NCI-H1105 (cell line): ENCODE measurements at places on chromosomes 12 and 14.

DNA sequence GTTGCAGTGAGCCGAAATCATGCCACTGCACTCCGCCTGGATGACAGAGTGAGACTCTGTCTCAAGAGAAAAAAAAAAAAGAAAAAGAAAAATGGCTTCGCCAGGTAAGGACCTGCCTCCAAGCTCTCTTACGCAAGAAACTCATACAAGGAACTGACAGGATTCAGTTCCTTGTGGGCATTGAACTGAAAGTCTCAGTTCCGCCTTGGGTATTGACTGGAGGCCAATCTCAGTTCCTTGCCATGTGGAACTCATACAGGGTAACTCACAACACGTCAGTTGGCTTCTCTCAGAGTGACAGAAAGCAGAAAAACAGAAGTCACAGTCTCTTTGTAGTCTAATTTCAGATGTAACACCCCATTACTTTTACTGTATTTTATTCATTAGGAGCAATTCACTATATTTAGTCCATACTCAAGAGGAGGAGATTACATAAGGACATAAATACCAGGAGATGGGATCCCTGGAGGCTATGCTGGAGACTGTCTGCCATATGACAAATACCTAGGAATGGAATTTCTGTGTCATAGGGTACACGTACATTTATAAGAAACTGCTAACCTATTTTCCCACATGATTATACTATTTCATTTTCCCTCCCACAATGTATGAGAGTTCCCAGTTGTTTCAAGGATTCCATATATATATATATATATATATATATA lies 11.4 kb upstream of the NOPCHAP1 start:
- DNase-seq: no peak

DNA sequence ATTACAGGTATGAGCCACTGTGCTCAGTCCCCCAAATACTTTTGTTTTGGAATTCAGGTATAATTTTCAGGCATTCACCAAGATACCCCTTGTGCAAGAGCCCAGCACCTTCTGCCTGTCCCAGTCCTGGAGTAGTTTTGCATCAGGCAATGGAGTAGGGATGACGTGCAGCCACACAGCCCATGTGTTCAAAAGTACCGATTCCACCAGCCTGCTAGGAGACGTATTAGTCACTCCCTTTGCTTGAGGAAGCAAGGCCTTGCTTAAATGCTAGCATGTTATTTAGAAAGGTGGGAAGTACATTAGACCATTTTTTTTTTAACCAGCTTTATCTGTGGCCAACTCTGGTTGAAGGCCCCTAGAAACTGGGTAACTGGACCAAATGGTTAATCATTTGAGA lies 15.0 kb upstream of the GALNT16 start:
- DNase-seq: no peak

- no peak for DNase-seq
Measured at GRCh38 chr14:93002851-93003298, 79.9 kb downstream of the CHGA start.

DNA sequence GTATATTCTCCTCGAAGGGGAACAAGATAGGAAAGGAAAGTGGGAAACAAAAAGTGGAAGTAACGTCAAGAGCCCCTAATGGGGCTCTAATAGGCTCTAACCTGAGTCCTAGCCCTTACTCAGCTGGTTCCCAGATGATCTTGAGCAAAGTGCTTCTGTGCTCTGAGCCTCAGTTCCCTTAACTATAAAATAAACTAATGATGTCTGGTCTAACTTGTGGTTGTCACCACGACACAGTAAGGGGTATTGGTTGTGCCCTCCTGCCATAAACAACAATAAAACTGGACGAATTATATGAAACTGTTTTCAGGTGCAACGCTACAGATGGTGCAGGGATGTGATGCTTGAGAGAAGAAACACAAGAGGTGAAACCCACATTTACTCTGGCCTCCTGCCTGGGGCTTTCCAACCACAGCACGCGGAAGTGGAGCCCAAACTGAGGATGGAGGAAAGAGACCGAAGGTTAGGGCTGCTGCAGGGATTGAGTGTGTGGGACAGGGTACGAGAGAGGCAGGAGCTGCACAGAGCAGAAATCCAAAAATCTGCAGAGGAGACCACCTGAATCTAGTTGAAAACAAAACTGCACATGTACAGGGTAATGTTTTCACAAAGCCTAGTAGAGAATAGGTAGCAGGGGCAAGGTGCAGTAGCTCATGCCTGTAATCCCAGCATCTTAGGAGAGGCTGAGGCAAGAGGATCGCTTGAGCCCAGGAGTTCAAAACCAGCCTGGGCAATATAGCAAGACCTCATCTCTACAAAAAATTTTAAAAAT lies 45.6 kb upstream of the BCL2L14 start:
- no peak for DNase-seq

DNA sequence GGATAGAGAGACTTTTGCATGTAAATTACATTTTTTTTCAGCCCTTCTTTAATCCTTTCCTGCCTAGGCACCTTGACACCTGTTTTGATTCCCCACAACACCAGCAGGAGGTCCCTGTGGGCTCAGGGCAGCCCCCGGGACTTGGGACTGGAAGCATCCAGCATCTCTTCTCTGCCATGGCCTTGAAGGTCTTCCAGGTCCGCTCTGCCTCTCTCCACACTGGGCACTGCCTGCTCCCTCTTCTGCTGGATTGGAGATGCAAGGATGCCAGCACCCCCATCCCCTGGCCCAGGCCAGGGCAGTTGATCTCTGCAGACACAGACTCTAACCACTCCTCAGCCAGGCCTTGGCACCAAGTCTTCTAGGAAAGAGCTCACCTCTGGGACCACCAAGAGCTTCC lies 134.5 kb upstream of the C14orf180 start:
- DNase-seq: no peak

GRCh38 chr12:132771126-132771838 lies 9.7 kb upstream of the ANKLE2 start:
- DNase-seq: no peak

GRCh38 chr12:132558861-132559623 lies 51.3 kb downstream of the LRCOL1 start:
- DNase-seq: no peak

GRCh38 chr12:45350861-45351260 lies 135.0 kb downstream of the ANO6 start:
- DNase-seq: no peak

DNA sequence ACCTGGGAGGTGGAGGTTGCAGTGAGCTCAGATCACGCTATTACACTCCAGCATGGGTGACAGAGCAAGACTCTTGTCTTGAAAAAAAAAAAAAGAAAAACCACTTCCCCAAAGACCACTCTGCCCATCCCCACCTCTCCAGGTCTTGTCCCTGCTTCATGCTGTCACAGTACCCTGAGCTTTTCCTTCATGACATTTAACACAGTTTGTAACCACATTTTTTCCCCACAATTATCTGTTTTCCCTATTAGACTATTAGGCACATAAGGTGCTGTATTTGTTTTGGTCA lies 6.9 kb downstream of the HECTD1 start:
- DNase-seq: no peak

GRCh38 chr14:74834692-74835392 lies 41.1 kb downstream of the PROX2 start:
- no peak for DNase-seq

- no peak for DNase-seq
Measured at GRCh38 chr14:64725879-64726584, 21.8 kb downstream of the PLEKHG3 start.

DNA sequence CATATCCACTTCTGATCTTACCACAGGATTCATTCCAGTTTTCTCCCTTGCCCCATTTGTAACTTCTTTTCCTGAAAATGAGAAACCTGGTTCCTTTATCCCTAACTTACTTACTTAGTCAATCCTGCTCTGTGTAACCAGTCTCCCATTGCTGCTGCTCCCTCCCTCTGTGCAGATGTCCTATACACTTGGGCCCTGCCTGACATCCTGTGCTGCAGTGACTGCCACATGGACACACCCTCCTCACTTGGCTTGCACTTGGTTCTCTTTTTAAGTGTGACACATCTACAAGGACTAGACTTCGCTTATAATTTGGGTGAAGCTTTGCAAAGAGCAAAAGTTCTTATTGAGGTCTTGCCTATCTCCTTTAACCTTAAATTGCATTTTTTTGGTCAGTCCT lies 51.4 kb downstream of the FGD4 start:
- DNase-seq: no peak

DNA sequence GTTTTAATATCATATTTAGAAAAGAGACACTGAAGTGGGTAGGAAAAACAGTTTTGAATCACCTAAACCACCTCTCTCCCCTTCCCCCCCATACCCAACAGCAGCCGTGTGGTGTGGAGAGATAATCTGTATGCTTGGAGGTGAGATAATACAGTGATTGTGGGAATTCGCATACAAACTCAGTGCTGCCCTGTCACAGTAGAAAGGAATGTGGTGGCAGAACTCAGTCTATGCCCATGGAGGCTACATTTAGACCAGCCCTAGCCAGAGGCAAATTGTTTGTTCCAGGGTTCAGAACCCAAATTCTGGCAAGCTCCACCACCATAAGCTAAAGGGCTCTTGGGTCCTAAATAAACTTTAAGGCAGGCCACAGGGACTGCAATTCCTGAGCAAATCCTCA lies 827.0 kb downstream of the C12orf50 start:
- no peak for DNase-seq

DNA sequence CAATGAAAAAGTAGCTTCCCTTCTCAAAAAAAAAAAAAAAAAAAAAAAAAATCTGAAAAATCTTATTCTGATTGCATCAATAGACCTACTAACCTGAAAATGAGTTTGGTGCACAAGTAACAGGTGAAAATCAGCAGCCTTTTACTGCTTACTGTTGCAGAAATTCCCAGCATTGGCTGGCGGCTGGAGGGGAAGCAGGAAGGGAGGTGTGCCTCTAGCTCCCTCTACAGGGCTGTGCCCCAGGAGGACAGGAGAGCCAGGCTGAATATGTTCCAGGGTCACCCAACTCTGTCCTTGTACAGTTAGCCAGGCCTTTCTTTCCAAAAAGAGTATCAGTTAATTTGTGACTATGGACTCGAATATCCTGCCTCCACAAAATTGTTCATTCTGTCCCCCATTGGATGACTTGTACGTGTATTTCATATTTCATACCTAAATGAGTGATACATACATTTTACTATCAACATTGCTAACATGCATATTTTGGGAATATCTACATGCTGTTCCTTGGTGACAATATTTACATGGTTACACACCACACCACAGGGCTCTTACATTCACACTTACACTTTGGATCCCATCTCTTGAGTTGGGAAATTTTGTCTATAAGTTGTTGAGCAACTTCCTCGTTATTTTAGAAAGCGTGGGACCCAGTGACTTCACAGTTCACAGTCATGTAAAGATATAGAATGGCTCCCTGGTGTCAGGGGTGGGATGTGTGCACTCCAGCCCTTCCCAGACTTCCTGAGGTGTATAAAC lies 124.8 kb downstream of the SAMD4A start:
- peak; percentile 43 for DNase-seq

- no peak for DNase-seq
Measured at GRCh38 chr12:118185602-118186397, 49.9 kb downstream of the PEBP1 start.

DNA sequence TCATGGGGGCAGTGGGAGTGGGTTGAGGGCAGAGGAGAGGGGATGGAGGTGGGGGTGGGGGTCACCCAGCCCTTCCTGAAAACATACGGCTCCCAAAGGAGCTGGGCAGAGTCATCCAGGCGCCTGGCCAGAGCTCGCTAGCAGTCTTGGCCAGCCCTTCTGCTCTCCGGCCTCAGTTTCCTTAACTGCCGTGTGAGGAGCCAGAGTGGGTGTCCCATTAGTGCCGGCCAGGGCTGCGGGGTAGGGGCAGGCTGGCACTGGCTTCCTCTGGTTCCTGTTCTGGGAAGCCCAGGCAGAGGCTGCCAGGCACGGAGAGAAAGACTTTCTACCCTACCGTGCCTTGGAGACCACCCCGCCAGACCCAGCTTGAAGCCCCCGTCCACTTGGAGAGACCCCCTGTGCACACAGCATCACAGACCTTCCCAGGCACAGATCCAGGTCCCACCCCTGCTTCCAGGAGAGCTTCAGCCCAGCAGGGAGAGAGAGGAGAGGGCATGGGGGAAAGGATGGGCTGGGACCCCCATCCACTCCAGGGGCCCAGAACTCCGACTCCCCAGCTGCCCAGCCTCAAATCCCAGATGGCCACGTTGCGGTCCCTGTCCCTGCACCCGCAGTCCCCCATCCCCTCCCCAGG lies 93.3 kb downstream of the RFLNA start:
- no peak for DNase-seq

GRCh38 chr12:84920331-84920730 lies 7.7 kb upstream of the SLC6A15 start:
- no peak for DNase-seq

- no peak for DNase-seq
Measured at GRCh38 chr14:81009346-81009745, 53.9 kb downstream of the TSHR start.

- DNase-seq: no peak
Measured at GRCh38 chr14:66508547-66508845, 549 bp downstream of the GPHN start.

DNA sequence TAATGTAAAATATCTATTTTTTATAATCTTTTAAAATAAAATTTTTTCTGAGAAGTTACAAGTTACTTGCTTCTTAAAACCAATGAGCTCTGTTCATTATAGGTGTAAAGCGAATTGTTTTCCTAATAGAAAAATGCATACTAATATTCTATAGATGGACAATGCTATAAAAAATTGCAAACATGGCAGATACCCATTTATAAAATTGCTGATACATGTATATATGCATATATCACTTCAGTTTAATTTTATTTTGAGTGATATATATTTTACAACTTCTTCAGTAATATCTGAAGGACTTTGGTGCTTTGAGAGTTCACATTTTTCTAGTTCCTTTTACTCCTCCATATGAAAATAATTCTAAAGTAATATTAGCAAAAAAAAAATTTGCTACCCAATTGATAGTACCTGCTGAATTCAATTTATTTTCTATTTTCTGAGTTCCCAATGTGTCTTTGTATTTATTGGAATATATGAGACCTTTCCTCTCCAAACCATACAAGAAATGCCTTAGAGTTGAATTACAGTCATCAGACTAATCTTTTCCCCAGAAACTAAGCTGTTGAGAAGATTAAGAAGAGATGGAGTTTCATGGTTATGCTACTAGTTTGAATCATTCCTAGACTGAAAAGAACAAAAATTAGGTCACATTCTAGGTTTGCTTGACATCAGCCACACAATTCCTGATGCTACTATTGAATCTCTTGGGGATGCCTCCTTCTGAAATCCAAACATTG lies 1937.5 kb upstream of the SEL1L start:
- no peak for DNase-seq

- DNase-seq: no peak
Measured at GRCh38 chr12:108295641-108296040, 43.5 kb downstream of the CMKLR1 start.

GRCh38 chr12:129614221-129614885 lies 289.5 kb downstream of the TMEM132D start:
- DNase-seq: no peak

DNA sequence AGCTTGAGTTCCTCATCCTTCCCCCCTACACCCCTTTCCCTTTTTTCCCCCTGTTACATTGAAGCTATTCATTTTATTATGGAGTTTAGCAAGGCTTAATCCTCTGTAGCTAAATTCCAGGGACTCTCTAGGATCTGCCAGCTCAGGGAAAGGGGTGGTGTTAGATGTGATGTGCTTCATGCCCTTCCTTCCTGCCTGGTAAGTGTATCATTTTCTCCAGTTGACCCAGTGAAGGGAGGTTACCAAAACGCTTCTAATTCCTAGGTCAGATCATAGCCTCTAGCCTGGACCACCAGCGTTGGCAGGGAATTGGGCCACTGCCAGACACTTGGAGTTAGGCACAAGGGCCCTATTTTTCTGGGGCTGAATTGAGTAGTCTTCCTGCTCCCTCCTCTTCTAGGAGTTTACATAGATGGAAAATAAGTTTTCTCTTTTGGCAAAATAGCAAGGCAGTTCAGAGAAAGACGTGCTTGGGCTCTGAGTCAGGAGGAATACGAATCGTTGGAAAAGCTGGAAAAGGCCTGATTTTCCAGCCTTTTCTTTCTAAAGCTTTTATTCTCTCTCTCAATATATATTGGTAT lies 88.3 kb downstream of the NPAS3 start:
- no peak for DNase-seq
